ENCODE measurements at places on chromosomes 4 and X. TPM values are rescaled to one million over a fixed set of nuclear protein-coding genes. Genes with fewer than 3 reads are reported as not detected.

FAT1 gene
- polyA plus RNA-seq, result 0.04 TPM

COX7B gene
- 352 TPM for polyA plus RNA-seq

TMSB15C gene
- 1.4 TPM for polyA plus RNA-seq

NEXMIF gene
- polyA plus RNA-seq, result 0.04 TPM

SHROOM2 gene
- not detected for polyA plus RNA-seq

XG gene
- 0.03 TPM for polyA plus RNA-seq

DDX60 gene
- polyA plus RNA-seq, result 8.1 TPM

Measured in B cell (primary cell).